ENCODE measurements at places on chromosomes 5 and 9. TPM values are rescaled to one million over a fixed set of nuclear protein-coding genes. Genes with fewer than 3 reads are reported as not detected.

- no peak for DNase-seq
Measured at GRCh38 chr9:108694170-108694569, 161.6 kb downstream of the ACTL7B start.

The LRRC19 gene
- total RNA-seq = not detected

The DNAJC18 gene
- total RNA-seq = 26.6 TPM

DNA sequence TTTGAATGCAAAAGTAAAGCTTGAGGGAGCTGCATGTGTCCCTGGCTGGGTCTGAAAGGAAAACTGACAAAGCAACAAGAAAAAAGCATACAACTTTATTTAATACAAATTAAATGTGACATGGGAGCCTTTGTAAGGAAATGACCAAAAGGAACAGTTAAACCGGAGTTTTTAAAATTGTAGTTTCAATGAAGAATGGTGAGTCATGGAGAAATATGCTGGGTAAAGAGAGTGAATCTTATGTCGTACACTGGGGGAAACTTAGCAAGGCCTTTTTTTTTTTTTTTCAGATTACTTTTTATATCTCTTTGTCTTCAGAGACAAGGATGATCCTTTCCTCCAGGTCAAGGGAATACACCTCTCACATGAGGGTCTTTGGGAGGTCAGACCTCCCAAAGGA, 50.1 kb upstream of the FBXL17 start:
- DNase-seq = no peak

- DNase-seq = no peak
Measured at GRCh38 chr9:110142868-110143481, 65.0 kb downstream of the C9orf152 start.

The CCDC187 gene
- 0.33 TPM for total RNA-seq

GRCh38 chr9:96031366-96031824, 155.9 kb downstream of the ERCC6L2 start:
- DNase-seq = peak; percentile 53

The SLC34A1 gene
- not detected for total RNA-seq

The IL3 gene
- not detected for total RNA-seq

GRCh38 chr9:4540425-4540824, 50.2 kb downstream of the SLC1A1 start:
- DNase-seq = no peak

DNA sequence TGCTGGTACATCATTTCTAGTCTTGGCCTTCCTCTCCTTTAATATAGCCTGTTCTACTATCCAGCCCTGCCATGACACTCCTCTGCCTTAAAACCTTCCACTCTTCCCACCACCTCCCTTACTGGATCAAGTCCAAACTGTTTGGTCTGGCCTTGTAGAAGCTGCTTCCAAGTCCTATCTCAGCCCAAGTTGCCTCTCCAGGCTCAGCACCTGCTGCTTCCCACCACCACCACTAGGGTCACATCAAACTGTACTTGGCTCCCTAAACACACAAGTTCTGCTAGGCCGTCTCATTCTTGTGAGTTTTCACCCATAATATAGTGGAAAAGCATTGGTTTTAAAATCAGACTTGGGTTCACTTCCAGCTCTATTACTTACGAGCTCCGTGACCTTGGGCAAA, 1.4 kb downstream of the NDUFA8 start:
- no peak for DNase-seq

DNA sequence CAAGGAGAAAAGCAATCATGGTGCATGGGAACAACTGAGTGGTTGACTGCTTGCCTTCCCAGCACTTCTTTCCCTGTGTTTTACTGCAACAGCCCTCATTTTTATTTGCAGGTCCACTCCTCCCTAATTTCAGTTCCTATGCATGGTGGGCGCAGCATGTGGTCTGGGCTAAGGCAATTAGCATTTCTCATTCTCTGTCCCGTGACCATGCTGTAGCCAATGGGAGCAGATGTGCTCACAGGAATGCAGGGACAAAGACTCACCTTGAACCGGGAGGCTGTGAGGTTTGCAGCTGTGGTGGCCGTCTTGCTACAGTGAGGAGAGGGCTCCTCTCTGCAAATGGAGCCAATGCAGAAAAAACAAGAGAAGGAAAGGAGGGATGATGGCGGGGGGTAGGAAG, 315.5 kb downstream of the SLIT3 start:
- no peak for DNase-seq

The LPAR1 gene
- 177 TPM for total RNA-seq

The TAF11L10 gene
- not detected for total RNA-seq

The GALNT10 gene
- 31.2 TPM for total RNA-seq

The GPR151 gene
- total RNA-seq = 0.06 TPM

The FREM1 gene
- total RNA-seq = 41.5 TPM

GRCh38 chr5:7208938-7209337, 187.0 kb upstream of the ADCY2 start:
- peak; percentile 42 for DNase-seq

GRCh38 chr5:2261004-2261703, 378.4 kb upstream of the IRX4 start:
- DNase-seq = no peak

DNA sequence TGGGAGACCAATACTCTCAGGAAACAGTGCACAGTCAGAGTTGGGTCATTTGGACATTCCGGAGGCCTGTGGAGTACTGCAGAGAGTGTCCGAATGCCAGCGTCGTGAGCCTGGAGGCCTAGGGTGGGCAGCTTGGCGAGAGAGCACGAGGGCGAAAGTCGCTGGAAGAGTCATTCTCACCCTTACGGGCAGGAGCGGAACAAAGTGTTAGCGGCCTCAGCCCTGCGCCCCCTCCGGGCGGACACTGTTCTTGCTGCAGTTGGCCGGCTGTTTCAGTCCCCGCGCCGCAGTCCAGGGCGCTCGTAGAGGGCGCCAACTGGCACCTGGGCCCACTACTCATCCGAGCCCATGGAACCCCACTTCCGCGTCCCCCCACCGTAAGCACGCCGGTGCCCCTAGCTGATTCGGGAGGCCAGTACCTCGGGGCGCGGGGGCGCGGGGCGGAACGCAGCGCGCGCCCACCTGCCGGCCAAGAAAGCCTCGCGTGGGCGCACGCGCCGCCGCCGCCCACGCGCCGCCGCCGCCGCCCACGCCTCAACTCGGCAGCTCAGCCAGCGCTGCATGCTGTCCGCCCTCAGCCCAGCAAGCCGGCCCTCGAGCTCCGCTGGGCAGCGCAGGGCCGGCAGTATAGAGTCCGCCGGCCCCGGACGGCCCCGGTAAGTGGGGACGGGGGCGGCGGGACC, 99.7 kb upstream of the CCL21 start:
- DNase-seq = peak; percentile 28

DNA sequence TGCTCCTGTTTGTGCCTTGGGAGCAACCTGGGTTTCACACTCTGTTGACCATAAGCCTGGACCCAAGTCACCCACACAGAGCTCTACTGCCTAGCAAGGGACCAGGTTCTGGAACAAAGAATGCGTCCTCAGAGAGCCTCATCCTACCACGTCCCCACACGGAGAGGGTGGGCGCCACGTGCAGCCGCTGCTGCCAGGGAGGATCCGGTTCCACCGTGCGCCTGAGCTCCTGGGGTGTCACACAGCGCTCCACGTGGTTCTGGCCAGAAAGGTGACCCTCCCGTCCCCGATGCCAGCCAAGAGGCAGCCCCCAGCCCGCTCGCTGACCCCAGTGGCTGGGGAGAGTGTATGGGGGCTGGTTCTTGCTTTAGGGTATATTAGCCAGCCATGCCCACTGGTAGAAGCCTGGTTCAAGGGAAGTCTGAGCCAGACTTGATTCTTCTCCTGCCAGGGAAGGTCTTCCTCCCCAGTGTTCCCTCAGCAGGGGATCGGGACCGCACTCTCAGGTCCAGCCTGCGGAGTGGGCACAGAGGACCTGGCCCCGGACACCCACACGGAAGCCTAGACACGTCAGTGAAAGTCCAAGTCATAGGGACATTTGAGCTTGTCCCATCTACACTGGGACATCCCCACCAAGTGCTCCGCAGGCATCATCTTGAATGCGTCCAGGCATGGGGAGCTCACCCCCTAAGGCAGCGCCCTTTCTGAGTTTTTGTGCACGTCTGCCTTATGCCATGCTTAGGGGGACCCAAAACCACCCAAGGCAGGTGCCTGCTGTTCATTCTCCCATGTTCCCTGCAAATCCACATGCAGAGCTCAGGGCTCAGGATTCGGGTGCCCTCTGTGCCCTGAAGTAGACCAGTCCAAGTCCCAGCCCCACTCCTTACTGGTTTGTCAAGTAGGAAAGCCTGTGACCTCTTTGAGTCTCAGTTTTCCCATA, 2.4 kb downstream of the FCN1 start:
- no peak for DNase-seq

The OR1J4 gene
- not detected for total RNA-seq

The PAEP gene
- not detected for total RNA-seq

DNA sequence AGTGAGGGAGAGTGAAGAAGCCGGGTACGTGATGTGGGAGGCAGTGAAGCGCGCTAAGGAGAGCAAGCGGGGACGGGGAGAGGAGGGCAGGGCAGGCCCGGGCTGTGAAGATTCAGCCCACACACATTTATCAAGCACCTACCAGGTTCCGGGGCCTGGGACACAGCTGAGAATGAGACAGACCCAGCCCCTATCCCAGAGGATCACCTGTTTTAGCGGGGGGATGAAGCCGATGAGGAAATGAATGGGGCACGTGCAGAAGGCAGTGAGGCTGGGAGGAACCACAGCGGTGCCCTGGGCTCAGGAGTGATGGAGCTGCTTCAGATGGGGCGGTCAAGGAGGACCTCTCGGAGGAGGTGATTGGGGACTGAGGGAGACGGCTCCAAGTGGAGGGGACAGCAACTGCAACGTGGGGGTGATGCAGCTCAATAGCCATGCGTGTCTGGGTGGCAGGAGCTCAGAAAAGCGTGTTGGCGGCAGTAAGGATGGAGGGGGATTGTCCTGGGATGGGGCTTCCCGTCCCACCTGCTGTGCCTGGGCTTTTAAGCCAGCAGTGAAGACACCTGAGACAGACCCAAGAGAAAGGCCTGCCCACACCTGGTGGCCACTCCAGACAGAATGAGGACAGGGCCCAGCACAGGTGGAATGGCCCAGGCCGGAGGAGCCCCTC, 77.5 kb upstream of the UNC5A start:
- no peak for DNase-seq

DNA sequence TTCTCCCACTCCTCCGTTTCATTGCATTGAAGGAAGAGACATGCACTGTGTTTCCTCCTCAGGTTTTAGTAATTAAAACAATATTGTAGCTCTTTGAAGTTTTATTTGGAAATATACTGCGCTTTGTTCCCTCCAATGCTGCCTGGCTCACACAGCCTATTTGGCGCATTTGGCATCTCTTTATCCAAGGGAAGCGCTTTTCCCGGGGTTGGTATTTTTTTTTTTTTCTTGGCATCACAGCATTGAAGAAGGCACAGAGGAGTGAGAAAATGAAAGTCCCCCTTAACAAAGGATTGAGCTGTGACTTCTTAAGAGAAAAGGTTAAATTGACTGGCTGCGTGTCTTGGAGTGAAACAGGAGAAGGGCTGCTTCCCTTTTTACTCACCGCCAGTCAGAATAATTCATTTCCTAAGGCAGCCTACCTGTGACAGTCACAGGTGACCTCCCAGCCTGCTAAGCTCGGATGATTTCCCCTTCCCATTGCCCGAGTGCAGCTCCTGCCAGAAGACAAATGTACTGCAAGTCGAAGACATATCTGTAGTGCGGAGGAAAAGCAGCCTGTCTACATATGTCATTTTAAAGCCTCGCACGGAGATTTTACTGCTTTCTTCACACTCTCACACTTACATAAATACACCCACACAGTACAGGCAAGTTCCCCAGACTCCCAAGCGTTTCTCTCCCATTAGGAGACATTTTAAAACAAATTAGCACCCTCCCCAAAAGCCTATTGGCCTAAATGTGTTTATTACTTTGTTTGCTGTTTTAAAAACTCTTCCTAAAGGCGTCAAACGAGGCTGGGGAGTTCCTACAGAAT, 665.5 kb upstream of the ZNF608 start:
- DNase-seq = peak; percentile 91

- DNase-seq = no peak
Measured at GRCh38 chr9:132645711-132646110, 24.1 kb downstream of the DDX31 start.

DNA sequence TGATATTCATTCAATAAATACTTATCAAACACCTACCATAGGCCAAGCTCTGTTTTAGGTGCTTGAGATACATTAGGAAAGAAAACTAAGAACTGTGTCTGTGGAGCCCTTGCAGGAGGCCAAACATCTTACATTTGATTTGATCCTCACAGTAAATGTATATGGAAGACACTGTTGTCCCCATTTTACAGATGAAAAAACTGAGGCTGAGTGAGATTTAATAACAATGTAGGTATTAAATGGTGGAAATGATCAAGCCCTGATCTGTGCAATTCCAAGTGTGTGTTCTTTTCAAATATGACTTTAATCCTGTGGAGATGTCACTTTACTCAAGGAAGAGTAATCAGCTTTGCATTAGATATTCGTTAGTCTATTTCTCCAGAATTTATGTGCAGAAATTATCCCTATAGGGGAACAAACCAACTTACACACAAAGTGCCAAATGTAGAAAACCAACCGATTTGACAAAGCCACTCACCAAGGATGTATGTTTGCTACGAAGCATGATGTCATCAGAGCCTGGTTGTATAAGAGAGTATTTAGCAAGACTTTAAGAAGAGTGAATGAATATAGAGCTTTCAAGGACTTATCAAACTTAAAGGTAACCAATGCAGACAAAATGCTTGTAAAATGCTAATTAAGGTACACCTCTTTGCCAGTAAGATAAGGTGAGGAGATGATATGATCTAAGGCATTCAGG, 153.9 kb upstream of the NFIB start:
- no peak for DNase-seq

DNA sequence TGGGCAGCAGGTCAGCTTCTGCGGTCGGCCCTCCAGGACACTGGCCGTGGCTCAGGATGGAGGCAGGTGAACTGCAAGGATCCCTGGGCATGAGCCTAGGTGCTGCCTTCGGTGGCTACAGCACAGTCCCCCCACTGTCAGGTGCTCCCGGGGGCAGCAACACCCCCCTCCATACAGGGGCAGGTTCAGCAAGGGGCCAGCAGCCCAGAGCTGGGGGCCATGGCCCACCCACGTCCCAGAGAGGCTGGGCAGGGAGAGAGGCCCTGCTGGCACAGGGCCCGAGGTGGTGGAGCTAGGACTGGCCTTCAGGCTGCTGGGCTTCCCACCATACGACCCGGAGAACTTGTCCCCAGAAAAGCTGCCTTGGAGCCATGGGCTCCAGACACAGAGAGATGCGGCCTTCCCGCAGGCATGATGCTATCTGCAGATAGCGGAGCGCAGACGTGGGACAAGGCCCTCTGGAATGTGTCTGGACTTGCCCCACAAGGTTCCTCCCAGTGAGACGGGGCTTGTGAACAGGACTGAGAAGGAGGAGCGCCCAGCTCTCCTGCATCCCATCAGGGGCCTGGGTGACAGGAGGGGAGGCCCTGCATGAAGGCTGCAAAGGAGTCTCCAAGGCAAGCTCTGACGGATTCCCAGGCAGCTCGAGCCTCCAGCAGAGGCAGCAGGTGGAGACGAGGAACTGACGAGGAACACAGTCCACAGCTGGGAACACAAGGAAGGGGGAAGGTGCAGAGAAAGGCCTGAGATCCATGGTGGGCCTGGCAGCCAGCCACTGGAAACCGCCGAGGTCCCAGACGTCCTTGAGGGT, 111.1 kb downstream of the VAV2 start:
- no peak for DNase-seq

- no peak for DNase-seq
Measured at GRCh38 chr5:113278976-113279375, 155.8 kb downstream of the TSSK1B start.

The PDZD2 gene
- 40.2 TPM for total RNA-seq

The CCNJL gene
- total RNA-seq = 2.1 TPM

Measured in spinal cord (tissue), 10 donors.